Stomach (tissue), 19 donors: ENCODE measurements at places on chromosomes 1 and 21. TPM values are rescaled to one million over a fixed set of nuclear protein-coding genes. Genes with fewer than 3 reads are reported as not detected.
A peak's percentile ranks its signal among the peaks of the same experiment; 100 is the strongest.

CDC20 gene
- 7.9 TPM for total RNA-seq

TFF3 gene
- total RNA-seq = 102 TPM

OR2T35 gene
- total RNA-seq = not detected

DNA sequence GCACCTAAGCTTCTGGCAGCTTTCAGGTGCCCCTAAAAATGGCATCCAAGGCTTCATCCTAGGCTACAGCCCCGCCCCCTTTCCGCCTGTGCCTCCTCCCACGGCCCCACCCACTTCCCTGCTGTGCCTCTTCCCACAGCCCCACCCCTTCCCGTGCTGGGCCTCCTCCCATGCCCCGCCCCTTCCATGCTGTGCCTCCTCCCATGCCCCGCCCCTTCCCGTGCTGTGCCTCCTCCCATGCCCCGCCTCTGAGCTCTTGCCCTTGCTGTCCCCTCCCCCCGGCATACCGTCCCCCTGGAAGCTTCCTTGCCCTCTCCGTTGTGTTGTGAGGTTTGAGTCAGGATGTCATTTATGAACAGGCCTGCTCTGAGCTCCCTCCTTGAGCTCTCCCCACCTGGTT, 228.5 kb upstream of the AJAP1 start:
- DNase-seq = no peak
- no peak overlapping the region for H3K4me3 ChIP-seq
- H3K27me3 ChIP-seq = peaks cover 7% of the 10 kb centered on the region
- no peaks in the 10 kb centered on the region for H3K4me1 ChIP-seq
- H3K27ac ChIP-seq = no peak overlapping the region
- H3K36me3 ChIP-seq = no peaks in the 10 kb centered on the region

GRCh38 chr21:37424396-37424795, 57.8 kb downstream of the DYRK1A start:
- H3K27ac ChIP-seq = no peak overlapping the region
- DNase-seq = no peak
- H3K4me1 ChIP-seq = peaks cover 67% of the 10 kb centered on the region
- H3K4me3 ChIP-seq = no peak overlapping the region

GRCh38 chr1:50305808-50306207, 117.4 kb downstream of the DMRTA2 start:
- no peaks in the 10 kb centered on the region for H3K27me3 ChIP-seq
- DNase-seq = no peak
- no peaks in the 10 kb centered on the region for H3K4me1 ChIP-seq
- H3K27ac ChIP-seq = no peak overlapping the region

DNA sequence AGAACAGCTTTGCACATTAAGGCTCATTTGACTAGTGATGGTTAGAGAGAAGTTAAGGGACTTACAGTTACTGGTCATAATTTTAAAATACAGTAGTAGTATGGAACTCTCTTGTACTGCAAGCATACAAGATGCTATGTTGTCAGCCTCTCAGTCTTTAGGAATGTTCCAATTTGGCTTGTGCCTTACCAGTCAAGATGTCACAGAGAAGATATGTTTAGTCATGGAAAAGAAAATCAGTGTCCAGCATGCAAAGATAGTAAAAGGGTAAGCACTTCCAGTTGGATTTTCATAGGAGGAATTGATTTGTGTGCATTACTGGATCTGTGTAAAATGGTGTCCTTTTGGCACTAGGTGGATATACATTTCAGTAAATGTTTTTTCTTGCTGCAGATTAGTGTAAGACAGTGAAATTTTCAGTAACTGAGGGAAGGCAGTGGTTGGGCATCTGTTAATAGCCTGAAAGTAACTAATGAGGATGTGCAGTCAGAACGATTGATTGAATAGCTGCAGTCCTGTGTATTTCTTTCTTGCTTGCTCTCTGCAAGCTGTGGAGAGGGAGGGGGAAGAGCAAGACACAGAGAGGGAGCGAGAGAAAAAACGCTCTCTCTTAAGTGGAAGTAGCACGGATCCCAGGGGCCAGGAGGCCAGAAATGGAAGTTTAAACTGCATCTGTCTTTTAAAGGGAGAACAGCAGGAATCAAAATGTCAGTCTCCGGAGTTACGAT, 108.2 kb downstream of the CLEC20A start:
- no peak overlapping the region for H3K27ac ChIP-seq
- no peaks in the 10 kb centered on the region for H3K36me3 ChIP-seq
- H3K27me3 ChIP-seq = no peaks in the 10 kb centered on the region
- peak; percentile 20 for DNase-seq
